ENCODE measurements at places on chromosomes 11 and 22.

DNA sequence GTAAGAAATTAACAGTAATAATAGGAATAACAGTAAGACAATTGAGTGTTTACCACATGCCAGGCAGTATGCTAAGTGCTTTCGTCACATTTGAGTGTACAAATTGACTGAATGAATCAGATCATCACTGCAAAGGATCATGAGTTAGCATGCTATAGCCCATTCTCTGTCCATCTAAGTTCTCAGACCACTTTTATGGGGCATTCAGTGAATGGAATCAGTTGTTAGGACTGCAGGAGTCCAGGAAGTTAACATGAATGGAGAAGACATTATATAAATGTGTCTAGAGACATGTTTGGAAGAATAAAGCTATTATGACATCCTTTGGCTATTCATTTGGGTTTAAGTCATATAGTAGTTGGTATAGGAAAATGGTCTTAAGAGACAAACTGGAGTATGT lies 59.9 kb downstream of the NCAM1 start:
- DNase-seq, result no peak

- no peak for DNase-seq
Measured at GRCh38 chr11:132620423-132620822, 911.9 kb downstream of the OPCML start.

GRCh38 chr11:71504531-71504930 lies 22.5 kb upstream of the KRTAP5-7 start:
- DNase-seq, result no peak

DNA sequence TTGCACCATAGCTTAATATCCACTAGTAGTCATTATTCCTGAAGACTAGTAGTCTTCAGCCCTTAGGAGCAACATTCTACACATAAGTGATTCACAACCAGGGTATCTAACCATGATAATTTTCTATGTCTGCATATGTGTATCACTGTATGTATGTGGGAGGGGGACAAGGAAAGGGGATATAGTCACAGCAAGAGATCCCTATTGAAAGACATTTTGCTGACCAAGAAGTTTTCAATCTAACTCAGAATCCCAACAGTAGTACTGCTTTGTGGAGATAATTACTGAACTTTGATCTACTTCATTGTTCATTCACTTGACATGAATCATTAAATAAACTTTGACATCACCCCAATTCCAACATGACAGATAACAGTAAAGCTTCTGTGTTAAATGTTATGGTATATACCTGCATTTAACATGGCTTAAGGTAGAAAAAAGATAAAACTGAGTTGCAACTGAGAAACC lies 10.3 kb downstream of the PIK3C2A start:
- peak; percentile 49 for DNase-seq

DNA sequence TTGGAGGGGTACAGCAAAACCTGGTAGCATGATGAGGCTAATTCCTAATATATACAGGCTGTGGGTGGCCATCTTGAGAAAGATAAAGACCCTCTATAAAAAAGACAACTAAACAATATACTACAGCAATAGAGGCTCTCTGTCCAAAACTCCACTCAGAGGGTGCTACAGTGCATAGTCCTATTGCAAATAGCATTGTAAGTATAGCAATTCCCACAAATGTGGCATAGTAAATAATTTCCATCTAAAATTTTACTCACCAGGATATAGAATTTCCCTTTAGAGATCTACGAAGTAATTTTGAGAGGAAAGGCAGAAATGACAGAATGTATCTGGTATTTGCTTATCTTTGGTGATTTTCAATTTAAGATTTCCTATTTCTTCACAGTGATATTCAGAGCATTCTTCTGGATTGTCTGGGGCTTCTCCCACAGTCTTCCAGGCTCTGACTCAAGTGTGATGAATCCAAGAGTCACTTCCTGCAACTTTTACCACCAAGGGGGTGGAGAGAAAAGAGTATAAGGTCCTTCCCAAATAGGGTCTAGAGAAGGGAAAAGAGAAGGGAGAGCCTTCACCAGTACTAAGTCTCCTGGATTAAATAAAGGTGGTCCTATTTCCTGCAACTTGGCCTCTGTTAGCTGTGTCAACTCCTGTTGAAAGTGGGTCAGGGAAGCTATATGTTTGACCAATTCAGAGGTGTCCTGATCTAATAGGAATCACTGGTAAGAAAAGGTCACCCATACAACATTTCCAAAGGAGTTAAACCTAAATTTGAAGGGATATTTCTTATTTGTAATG lies 1054.7 kb upstream of the CNTN5 start:
- peak; percentile 97 for DNase-seq

- peak; percentile 27 for DNase-seq
Measured at GRCh38 chr11:95968585-95968984, 44.7 kb upstream of the MTMR2 start.

GRCh38 chr11:131723088-131723487 lies 352.7 kb downstream of the NTM start:
- DNase-seq, result no peak

GRCh38 chr22:25362215-25362882 lies 142.9 kb downstream of the CRYBB2 start:
- DNase-seq, result peak; percentile 58

DNA sequence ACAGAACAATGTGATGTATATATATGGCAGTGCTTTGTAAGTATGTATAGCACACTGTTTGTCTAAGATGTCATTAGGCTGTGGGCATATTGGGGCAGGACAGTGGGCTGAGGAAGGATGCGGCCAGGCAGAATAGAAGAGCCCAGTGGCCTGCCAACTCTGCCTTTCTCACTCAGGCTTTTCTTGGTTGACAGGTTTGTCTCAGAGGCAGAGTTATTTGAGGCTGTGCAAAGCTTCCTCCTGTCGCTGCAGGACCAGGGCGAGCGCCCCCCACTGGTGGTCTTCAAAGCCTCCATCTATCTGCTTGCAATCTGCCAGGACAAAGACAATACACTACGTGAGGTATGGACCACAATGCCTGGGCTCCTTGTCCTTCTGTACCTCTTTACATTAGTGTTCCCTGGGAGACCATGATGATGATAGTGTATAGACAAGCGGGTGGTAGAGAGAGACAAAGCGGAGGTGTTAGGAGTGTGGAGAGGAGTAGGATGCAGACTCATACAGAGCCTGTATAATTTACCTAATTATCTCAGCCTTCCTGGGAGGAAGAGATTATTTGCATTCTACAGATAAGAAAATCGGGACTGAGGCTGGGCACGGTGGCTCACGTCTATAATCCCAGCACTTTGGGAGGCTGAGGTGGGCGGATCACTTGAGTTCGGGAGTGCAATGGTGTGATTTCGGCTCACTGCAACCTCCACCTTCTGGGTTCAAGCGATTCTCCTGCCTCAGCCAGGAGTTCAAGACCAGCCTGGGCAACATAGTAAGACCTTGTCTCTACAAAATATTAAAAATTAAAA lies 37.3 kb upstream of the CCDC134 start:
- DNase-seq, result no peak

DNA sequence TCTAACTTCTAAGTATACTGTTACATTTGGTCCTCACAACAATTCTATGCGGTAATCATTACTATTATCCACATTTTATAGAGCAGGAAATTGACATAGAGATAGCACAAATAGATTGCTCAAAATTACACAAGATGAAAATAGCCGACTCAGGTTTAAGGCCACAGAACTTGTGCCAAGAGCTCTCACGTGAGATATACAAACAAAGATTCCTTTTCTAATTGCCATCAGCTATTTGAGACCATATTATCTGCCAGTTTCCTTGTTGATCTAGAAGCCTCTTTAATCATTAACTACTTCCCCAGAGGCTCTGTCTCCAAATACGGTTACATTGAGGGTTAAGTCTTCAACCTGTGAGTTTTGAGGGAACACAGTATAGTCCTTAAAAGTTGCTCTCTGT lies 61.0 kb upstream of the GLYATL1B start:
- DNase-seq, result no peak

DNA sequence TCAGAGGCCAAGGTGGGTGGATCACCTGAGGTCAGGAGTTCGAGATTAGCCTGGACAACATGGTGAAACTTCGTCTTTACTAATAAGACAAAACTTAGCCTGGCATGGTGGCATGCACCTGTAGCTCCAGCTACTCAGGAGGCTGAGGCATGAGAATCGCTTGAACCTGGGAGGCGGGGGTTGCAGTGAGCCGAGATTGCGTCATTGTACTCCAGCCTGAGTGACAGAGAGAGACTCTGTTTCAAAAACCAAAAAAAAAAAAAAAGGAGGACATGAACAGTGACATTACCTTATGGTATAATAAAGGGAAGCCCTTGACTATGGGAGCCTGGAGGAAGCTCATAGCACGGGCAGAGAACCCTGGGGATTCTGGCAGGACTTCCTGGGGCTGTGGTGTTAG lies 16.5 kb upstream of the PLEKHB1 start:
- no peak for DNase-seq

DNA sequence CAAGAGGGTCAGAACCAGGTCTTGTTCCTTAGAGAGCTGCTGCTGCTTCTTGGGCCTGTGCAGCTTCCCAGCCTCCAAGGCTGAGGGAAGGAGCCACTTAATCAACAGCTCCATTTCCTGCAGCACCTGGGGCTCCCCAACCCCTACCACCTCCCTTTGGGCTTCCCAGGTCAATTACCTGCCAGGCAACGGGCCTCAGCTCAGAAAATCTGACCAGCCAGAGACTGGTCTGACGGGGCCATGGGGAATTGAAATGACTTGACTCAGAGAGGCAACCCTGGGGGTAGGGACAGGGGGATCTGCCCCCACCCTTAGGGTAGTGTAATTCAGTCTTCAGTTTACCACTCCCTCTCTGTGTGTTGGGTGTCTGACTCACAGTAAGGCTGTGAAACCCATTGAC lies 4.7 kb upstream of the MAJIN start:
- no peak for DNase-seq

- DNase-seq, result peak; percentile 49
Measured at GRCh38 chr22:49826603-49827270, 936 bp downstream of the BRD1 start.

GRCh38 chr22:28068826-28069225 lies 149.8 kb upstream of the PITPNB start:
- DNase-seq, result no peak

DNA sequence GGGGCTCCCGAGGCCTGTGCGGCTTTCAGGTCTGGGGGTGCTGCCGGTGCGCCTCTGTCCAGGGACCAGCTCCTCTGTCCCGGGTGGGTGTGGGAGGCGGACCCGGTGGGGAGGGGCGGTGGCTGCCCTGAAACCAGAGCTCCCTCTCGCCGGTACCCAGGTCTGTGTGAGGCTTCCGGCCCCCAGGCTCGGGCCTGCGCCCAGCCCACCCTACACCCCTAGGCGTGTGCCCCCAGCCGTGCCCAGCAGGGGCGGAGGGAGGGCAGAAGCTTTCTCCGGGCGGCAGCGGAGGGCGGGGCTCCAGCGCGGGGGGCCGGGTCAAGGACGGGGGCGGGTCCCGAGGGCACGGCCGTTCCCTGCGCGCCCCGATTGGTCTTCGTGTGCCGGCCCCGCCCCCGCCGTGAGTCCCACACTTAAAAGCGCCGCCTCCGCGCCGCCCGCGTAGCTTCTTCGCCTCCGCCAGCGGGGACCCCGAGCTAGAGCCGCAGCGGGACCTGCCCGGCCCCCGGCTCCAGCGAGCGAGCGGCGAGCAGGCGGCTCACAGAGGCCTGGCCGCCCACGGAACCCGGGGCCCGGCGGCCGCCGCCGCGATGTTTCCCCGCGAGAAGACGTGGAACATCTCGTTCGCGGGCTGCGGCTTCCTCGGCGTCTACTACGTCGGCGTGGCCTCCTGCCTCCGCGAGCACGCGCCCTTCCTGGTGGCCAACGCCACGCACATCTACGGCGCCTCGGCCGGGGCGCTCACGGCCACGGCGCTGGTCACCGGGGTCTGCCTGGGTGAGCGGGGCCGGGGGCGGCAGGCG lies 616 bp downstream of the PNPLA2 start:
- peak; percentile 89 for DNase-seq

GRCh38 chr11:82682003-82682751 lies 51.5 kb downstream of the FAM181B start:
- peak; percentile 70 for DNase-seq

DNA sequence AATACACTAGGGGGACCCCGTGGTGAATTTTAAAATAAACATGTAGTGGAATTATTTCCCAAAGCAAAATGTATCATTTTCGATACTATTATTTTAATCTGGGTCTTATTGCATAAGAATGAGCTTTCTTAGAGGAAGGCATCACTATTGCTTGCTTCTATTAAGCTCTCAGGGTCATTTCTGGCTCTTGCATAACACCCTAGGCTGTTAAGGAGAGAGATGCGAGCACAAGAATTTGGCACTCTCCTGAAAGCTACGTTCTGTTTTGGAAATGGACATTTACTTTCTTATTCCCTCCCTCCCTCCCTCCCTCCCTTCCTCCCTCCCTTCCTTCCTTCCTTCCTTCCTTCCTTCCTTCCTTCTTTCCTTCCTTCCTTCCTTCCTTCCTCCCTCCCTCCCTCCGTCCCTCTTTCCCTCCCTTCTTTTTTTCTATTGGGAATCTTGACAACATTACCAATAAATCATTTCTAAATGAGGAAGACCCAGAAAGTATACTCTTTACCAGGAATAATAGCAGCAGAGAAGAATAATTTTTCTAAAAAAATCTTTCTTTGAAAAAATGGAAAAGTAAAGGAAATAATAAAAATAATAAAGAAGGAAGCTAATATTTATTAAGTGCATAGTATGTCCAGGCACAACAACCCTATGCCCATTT lies 83.6 kb upstream of the BDNF start:
- DNase-seq, result no peak

GRCh38 chr22:44519886-44520285 lies 21.9 kb upstream of the RTL6 start:
- DNase-seq, result no peak

DNA sequence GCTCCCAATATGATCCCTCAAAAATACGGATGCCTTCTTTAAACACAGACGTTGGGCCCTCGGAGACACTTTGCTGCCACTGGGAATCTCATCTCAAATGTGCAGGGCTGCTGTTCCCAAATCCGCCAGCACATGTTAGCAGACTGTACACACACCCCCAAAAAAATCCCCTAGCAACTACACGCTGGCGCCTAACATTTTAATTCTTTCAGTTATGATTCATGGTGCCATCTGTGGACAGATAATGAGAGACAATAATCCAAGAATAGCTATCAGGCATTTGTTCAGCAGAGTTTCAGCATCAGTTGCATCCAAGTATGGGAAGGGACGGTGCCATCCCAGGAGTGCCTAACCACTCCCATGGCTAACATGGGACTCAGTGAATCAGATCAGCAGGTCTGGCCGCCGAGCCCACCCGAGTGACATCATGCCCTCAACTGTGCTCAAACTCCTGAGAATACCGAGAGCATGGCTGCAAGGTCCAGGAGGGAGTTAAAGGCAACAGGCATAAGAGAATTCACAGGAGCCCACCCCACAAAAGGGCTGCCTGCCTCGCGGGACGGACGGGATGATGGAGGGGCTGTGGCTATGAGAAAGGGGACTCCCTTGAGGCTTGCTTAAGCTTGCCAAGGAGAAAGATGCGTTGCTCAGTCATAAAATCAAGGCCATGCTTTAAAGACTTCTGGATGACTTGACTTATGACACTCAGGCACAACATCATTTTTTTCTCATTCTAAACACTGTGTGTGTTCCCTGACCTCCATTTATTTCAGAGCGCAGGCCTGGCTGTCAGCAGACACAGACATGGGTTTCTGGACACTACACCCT lies 337.0 kb downstream of the SHANK2 start:
- no peak for DNase-seq
